ENCODE measurements at places on chromosomes 13 and 19. TPM values are rescaled to one million over a fixed set of nuclear protein-coding genes. Genes with fewer than 3 reads are reported as not detected.

GPR12 gene
- polyA plus RNA-seq, result 0.15 TPM

COX6B2 gene
- polyA plus RNA-seq, result 0.15 TPM

CILP2 gene
- 2.2 TPM for polyA plus RNA-seq

C19orf38 gene
- 3.0 TPM for polyA plus RNA-seq

CYP2A7 gene
- polyA plus RNA-seq, result 0.27 TPM

LILRA2 gene
- polyA plus RNA-seq, result 0.81 TPM

SPIB gene
- polyA plus RNA-seq, result 0.71 TPM

ZNF491 gene
- 3.5 TPM for polyA plus RNA-seq

IL17D gene
- 30.1 TPM for polyA plus RNA-seq

KIR3DL2 gene
- not detected for polyA plus RNA-seq

WASF3 gene
- 9.9 TPM for polyA plus RNA-seq

FAM216B gene
- polyA plus RNA-seq, result not detected

PGLYRP1 gene
- polyA plus RNA-seq, result 0.85 TPM

- no peak for DNase-seq
These were observed 710 bp downstream of the SHD start for GRCh38 chr19:4279530-4280422.

GRCh38 chr19:50750010-50750409, 20.3 kb upstream of the GPR32 start:
- DNase-seq, result no peak

- no peak for DNase-seq
These were observed 862.3 kb downstream of the SLITRK1 start for GRCh38 chr13:83019986-83020385.

DNA sequence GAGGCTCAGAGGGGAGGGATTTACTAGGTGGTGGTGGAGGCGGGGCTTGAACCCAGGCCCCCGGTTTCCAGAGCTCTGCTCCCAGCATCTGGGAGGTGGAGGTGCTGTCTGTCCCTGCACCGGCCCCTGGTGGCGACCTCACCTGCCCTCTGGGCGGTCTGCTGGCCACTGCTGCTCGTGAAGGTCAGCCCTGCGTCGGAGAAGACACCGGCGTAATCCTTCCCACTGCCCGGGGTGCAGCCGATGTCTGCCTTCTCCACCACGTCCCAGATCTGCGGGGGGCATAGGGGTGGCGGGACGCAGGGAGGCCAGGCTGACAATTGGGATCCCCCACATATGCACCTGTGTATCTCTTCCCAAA, 12.8 kb downstream of the C3 start:
- no peak for DNase-seq

GRCh38 chr13:28637714-28638355, 21.1 kb upstream of the POMP start:
- no peak for DNase-seq

GRCh38 chr19:5585461-5586299, 17.9 kb upstream of the TINCR start:
- no peak for DNase-seq

GRCh38 chr19:57587529-57587928, 3.6 kb downstream of the ZIK1 start:
- DNase-seq, result no peak

GRCh38 chr13:114053026-114053425, 79.2 kb upstream of the C13orf46 start:
- no peak for DNase-seq

- DNase-seq, result no peak
These were observed 54.8 kb downstream of the COG3 start for GRCh38 chr13:45519493-45519892.

DNA sequence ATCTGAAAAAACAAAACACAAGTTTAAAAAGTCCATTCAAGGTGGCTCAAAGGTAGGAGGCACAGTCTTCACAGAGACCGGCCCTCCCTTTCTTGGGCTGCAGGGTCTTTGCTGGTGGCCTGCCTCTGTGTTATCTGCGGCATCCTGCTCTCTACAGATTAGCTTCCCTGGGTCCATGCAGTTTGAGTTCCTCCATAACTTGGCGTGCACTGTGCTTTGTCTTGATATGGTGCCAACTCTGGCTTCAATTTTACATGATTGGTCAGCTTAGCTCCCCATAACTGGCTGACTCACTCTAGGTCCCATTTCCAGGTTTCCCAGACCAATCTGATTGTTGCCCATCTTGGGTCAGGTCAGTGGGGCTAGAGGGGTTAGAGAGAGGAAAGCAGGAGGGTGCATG, 41.8 kb downstream of the TPT1 start:
- DNase-seq, result no peak

GRCh38 chr19:10812902-10813404, 23.1 kb downstream of the TMED1 start:
- DNase-seq, result no peak

GRCh38 chr13:99218545-99218944, 17.9 kb downstream of the UBAC2 start:
- no peak for DNase-seq

- DNase-seq, result no peak
These were observed 89.4 kb downstream of the STK24 start for GRCh38 chr13:98487522-98487921.

GRCh38 chr13:53499576-53500133, 471.0 kb downstream of the OLFM4 start:
- no peak for DNase-seq

DNA sequence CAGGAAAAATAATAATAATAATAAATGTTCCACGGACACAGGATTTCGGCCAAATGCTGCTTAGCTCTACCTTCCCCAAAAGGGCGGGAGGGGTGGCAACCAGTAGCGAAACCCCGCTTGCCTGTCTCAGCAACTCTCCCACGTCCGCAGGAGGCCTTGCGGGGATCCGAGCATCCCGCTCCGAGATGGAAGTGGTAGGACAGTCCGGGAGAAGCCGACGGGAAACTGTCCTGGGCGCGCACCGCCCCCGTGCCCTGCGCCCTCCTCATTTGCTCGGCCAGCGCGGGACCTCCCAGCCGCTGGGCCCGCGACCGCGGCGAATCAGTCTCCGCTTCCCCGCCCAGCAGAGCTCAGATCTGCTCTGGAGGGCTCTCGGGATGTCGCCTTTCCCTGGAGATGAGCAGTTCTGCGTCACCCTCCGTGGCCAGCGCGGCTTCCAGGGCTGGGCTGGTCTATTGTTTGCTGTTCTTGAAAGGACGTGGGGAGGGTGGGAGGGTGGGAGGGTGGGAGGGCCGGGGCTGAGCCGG, 48.9 kb upstream of the PABPC3 start:
- DNase-seq, result no peak

DNA sequence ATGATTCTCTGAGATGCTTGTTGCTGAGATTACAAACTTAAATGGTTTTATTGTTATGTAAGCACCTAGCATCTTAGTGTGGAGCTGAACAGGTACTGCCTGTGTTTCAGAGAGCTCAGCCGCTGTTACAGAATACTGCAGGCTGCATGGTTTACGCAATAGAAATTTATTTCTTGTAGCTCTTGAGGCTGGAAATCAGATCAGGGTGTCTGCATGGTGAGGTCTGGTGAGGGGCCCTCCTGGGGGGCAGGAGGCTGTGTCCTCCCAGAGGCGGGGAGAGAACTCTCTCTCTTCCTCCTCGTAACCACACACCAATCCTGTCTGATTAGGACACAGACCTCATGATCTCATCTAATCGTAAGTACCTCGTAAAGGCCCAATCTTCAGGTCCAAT, 13.1 kb downstream of the ATP11A start:
- no peak for DNase-seq

GRCh38 chr19:52248241-52248640, 21.1 kb upstream of the ZNF766 start:
- peak; percentile 22 for DNase-seq

DNA sequence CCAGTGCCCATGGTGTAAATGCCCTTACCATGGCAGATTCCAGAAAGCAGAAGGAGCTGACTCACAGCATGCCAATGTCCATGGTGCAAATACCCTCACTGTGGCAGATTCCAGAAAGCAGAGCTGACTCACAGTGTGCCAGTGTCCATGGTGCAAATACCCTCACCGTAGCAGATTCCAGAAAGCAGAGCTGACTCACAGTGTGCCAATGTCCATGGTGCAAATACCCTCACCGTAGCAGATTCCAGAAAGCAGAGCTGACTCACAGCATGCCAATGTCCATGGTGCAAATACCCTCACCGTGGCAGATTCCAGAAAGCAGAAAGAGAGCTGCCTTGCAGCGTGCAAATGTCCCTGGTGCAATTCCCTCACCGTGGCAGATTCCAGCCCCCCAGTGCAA, 163.8 kb upstream of the SOX1 start:
- no peak for DNase-seq

DNA sequence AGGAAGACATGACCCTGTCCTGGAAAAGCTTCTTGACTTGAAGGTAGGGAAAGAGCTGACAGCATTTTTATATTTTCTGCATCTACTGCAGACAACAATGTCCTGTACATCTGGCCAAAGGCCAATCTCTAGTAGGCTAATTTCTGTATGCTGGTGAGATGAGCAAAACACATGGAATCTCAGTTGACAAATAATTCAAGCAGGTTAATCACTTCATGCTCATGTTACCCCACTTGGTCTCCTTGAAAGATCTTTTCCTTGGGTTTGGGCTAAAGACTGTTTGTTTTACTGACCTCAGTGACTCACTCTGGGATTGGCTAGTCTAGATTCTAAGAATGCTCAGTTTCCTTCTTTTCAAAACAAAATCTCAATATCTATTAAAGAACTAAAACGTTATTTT, 298.8 kb downstream of the LMO7 start:
- no peak for DNase-seq

DNA sequence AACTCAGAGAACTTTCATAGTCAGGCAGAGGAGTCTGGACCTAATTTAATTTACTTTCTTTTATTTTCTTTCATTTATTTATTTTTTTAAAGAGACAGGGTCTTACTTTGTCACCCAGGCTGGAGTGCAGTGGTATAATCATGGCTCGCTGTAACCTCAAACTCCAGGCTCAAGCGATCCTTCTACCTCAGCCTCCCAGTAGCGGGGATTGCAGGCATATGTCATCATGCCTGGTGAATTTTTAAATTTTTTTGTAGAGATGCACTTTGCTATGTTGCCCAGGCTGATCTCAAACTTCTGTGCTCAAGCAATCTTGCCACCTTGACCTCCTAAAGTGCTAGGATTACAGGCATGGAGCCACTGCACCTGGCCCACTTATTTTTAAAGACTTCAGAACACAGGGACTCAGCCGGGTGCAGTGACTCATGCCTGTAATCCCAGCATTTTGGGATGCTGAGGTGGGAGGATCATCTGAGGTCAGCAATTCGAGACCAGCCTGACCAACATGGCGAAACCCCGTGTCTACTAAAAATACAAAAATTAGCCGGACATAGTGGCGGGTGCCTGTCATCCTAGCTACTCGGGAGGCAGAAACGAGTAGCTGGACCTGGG, 50.6 kb downstream of the KLF5 start:
- no peak for DNase-seq

DNA sequence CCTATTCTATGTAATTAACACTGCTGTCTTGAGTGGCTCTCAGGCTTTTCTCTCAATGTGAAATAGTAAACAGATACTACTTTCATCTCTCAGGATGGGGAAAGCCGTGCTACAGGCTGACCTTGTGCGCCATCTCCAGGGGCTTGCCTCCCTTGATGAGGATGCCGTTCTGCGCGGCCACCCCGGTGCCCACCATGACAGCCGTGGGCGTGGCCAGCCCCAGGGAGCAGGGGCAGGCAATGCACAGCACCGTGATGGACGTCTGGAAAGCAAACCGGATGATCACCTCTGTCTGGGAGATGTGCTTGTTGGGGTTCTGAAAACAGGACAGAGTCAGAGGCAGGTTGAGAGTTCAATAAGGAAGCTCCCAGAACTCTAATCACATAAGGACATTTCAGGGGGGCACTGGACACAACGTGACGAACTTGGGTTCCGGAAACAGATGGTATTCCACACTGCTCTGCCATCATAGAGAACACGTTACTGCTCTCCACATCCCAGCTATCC, 65.0 kb downstream of the ATP7B start:
- no peak for DNase-seq

- no peak for DNase-seq
These were observed 166.1 kb downstream of the USP12 start for GRCh38 chr13:27005556-27005955.

GRCh38 chr19:45473367-45473681, 5.5 kb downstream of the FOSB start:
- no peak for DNase-seq

DNA sequence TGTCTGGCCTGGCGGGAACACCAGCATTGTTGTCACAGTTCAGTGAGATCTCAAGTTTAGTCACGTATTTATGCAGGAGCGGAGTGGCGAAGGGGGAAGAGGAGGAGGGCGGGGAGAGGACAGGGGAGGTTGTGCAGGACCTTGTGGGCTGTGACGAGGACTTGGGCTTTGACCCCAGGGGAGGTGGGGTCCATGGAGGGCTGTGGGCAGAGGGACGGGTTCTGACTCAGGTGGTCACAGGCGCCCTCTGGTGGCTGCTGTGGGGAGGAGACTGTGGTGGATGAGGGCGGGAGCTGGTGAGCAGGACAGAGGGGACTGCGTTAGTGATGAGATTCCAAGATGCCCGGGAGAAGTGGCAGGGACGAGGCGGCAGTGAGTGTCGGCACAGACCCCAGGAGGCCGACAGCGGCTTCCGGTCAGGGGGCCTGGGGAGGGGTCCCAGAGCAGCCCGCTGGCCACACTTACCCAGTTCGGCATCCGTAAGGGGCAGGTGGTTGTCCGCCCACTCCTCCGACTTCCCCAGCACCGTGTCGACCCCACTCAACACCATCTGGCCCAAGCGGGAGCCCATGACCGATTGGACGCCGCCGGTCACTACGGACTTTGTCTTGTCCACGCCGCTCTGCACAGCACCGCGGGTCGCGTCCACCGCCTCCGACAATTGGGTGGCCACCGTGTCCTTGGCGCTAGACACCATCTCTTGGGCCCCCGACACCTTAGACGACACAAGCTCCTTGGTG, 15.7 kb downstream of the PLIN3 start:
- DNase-seq, result no peak

- no peak for DNase-seq
These were observed 576 bp downstream of the DOT1L start for GRCh38 chr19:2164020-2164998.

GRCh38 chr13:79448413-79448812, 32.5 kb upstream of the NDFIP2 start:
- DNase-seq, result no peak

DNA sequence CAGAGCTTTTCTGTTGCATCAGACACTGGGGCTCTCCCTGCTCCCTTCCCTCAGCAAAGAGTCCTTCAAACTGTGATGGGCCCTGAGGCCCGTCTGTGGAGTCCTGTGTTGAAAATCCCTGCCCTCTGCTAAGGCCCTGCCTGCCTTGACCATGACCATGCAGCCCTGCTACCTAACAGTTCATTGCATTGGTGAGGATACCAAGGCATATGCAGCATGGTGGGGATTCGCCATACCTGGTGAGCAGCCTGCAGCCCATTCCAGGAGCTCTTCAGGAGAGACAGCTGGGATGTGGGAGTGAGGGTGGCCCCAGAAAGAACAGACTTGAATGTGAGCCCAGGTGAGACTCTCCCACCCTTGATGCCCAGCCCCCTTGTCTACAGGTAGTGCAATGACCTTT, 70.6 kb upstream of the GSX1 start:
- no peak for DNase-seq

GRCh38 chr19:13057147-13057572, 45.5 kb downstream of the LYL1 start:
- no peak for DNase-seq

All from forelimb muscle (tissue), 1 donor.